ENCODE measurements at places on chromosomes 4 and X. TPM values are rescaled to one million over a fixed set of nuclear protein-coding genes. Genes with fewer than 3 reads are reported as not detected.

DNA sequence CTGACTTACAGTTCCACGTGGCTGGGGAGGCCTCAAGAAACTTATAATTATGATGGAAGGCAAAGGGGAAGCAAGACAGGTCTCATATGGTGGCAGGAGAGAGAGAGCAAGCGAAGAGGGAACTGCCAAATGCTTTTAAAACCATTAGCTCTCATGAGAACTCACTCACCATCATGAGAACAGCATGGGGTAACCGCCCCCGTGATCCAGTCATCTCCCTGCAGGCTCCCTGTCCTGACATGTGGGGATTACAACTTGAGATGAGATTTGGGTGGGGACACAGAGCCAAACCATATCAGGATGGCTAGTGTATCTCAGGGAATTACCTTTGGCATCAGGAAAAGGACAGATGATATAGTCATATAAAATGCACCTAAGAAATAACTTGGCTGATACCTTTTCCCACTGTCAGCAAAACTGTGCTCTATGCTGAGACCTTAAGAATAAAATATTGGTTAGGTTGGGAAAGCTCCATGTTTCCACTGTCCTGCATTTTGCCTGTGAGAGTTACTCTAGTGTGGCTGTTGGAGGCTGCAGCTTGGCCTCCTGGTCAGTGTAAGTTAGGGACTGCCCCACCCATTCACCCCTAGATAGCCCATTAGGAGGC is 110.3 kb downstream of the UCHL1 start:
- no peak overlapping the region for H3K4me3 ChIP-seq
- H3K36me3 ChIP-seq: no peaks in the 10 kb centered on the region
- DNase-seq: no peak
- peaks cover 14% of the 10 kb centered on the region for H3K4me1 ChIP-seq
- no peak overlapping the region for H3K27ac ChIP-seq

DNA sequence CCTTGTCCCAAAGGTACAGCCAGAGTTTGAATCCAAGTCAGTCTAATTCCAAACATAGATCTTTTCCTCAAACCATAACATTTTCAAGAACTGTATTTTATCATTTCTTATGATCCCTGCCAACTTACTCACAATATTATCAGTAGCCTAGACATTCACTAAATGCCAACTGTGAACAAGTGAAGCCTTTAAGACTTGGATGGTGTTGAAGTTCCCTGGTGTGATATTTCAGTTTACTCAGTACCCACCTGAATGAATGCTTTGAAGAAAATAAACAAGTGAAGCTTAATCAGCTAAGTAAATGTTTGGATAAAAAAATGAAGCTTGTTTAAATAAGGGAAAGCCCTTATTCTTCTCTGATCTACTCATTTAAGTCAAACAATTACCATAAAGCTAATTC is 1028.3 kb downstream of the DMD start:
- DNase-seq: no peak
- no peaks in the 10 kb centered on the region for H3K36me3 ChIP-seq
- no peaks in the 10 kb centered on the region for H3K27me3 ChIP-seq
- no peak overlapping the region for H3K27ac ChIP-seq
- no peak overlapping the region for H3K4me3 ChIP-seq
- no peaks in the 10 kb centered on the region for H3K4me1 ChIP-seq

GRCh38 chr4:8744083-8744805 is 127.4 kb downstream of the HMX1 start:
- H3K27ac ChIP-seq: no peak overlapping the region
- no peak overlapping the region for H3K4me3 ChIP-seq
- peaks cover 40% of the 10 kb centered on the region for H3K4me1 ChIP-seq
- H3K27me3 ChIP-seq: no peaks in the 10 kb centered on the region
- DNase-seq: no peak

DNA sequence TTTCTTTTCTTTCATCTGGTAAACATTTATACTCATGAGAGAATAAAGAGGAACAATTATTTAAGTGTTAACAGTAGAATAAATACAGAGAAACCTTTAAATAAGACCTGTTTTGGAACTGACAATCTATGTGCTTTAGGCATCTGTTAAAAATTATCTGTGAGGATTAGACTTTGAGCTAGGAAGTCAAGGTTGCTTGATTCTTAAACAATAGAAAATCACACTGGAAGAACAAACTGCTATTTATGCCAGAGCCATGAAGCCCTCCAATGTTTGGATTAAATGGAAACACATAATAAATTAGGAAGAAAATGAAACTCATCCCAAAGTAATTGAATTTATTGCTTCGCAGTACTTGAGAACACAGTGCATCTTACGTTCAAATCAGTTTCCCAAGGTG is 207.2 kb upstream of the NPY2R start:
- H3K27ac ChIP-seq: no peak overlapping the region
- no peaks in the 10 kb centered on the region for H3K27me3 ChIP-seq
- DNase-seq: no peak
- no peaks in the 10 kb centered on the region for H3K36me3 ChIP-seq

- H3K27me3 ChIP-seq: no peaks in the 10 kb centered on the region
- H3K27ac ChIP-seq: no peak overlapping the region
- H3K36me3 ChIP-seq: no peaks in the 10 kb centered on the region
- no peak overlapping the region for H3K4me3 ChIP-seq
These were observed 43.1 kb upstream of the FREM3 start for GRCh38 chr4:143743591-143743990.

GRCh38 chrX:31449081-31449480 is 377.2 kb upstream of the FTHL17 start:
- no peaks in the 10 kb centered on the region for H3K27me3 ChIP-seq
- H3K4me1 ChIP-seq: no peaks in the 10 kb centered on the region
- no peak overlapping the region for H3K4me3 ChIP-seq
- DNase-seq: peak; percentile 29
- no peaks in the 10 kb centered on the region for H3K36me3 ChIP-seq

DNA sequence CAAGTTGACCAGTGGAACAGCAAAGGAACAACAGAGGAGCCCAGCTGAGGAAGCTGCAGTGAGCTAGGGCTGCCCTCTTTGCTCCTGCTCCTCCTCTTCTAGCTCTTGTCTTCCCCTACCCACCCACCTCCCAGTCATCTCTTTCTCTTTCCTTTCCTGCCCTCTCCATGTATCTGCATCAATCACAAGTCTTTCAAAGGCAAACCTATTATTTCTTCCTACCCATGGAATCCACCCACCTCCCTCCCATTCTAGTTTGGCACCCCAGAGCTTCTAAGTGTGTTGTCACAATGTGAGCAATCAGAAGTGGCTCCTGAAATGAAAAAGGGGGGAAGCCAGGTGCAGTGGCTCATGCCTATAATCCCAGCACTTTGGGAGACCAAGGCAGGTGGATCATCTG is 69.3 kb downstream of the TSC22D3 start:
- peaks cover 6% of the 10 kb centered on the region for H3K27me3 ChIP-seq
- H3K4me3 ChIP-seq: no peak overlapping the region
- H3K36me3 ChIP-seq: no peaks in the 10 kb centered on the region
- H3K4me1 ChIP-seq: peaks cover 6% of the 10 kb centered on the region
- H3K27ac ChIP-seq: no peak overlapping the region

Gene TMPRSS11B
- polyA plus RNA-seq: 0.06 TPM

DNA sequence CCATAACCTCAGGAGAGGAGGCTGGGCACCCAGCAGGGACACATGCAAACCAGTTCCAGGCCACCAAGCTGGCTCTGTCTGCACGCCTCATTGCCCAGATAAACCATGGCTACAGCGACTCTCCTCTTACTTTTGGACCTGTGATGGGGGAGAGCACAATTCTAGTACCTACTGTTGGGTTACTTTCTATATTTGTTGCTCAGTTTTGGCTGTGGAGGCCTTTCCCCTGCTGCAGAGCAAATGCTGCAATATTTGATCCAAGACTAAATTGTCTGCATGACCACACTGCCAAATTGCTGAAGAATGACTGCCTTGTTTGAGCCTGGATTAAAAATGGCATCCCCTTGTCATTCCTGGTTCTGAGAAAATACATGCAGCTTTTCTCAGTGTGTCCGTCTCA is 253.5 kb downstream of the ARHGAP10 start:
- no peaks in the 10 kb centered on the region for H3K27me3 ChIP-seq
- H3K36me3 ChIP-seq: no peaks in the 10 kb centered on the region
- no peak for DNase-seq
- no peak overlapping the region for H3K27ac ChIP-seq
- no peak overlapping the region for H3K4me3 ChIP-seq
- peaks cover 16% of the 10 kb centered on the region for H3K4me1 ChIP-seq

Gene MMRN1
- 3.7 TPM for polyA plus RNA-seq

DNA sequence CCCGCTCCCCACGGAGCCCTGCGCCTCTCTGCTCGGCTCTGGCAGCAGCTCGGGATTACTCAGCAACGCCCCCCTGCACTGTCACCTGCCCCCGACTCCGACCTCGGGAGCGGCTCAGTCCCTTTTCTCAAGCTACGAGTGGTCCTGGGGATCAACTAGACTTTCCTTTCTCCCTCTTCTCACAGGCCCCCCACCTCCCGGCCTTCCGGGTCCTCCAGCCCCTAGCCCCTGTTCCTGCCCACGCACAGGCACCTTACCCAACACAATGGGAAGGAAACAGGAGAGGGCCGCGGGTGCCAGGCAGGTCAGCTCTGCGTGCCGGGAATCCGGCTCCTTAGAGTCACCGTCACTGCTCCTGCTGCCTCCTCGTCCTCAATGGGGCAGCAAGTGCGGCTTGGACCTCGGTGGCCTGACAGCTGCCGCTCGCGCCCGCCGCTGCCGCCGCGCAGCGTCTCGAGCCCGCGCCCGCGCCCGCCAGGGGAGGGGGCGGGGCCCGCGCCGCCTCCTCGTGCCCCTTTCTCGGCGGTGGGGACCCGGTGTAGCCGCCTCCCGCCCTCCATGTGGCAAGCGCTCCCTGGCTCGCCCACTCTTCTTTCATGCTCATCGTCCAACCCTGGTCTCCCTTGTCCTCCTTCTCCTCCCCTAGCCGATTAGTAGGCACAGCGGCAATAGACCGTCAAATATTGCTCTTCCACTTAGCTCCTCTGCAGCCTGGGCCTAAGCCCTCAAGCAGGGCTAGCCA is at the start of gene RAB9B:
Gene RAB9B (minus strand): TSS at position 455 of the 742 bp plus-strand sequence. CDS start 6,473 bp downstream, outside the sequence.
- H3K27ac ChIP-seq: peak within 1 kb of the TSS; percentile 76
- peak within 1 kb of the TSS; percentile 76 for H3K4me3 ChIP-seq
- H3K4me1 ChIP-seq: no peaks in the 10 kb centered on the region
- peaks cover 25% of the 10 kb centered on the region for H3K27me3 ChIP-seq
- no peaks in the 10 kb centered on the region for H3K36me3 ChIP-seq

Gene FAM13A
- polyA plus RNA-seq: 31.0 TPM

Gene NEXMIF
- 14.9 TPM for polyA plus RNA-seq

DNA sequence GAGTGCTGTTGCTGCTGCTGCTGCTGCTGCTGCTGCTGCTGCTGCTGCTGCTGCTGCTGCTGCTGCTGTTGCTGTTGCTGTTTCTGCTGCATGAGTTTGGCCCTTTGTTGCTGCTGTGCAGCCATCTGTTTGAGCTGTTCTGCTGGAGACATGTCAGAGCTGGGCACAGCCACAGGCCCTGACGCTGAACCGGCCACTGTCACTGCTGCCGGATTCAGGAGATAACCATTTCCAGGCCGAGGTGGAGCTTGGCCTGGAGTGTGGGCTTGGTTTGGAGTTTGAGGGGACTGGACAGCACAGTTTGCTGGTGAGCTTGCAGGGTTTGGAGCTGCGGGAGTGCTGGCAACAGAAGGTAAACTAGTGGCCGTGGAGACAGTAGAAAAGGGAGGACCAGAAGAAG is 224.3 kb downstream of the MGST2 start:
- no peaks in the 10 kb centered on the region for H3K36me3 ChIP-seq
- peaks cover 9% of the 10 kb centered on the region for H3K4me1 ChIP-seq
- DNase-seq: no peak
- H3K27me3 ChIP-seq: no peaks in the 10 kb centered on the region
- H3K4me3 ChIP-seq: no peak overlapping the region
- no peak overlapping the region for H3K27ac ChIP-seq

- H3K36me3 ChIP-seq: no peaks in the 10 kb centered on the region
- no peaks in the 10 kb centered on the region for H3K4me1 ChIP-seq
- peak; percentile 97 for DNase-seq
- H3K4me3 ChIP-seq: peak within 1 kb of the TSS; percentile 52
- peaks cover 3% of the 10 kb centered on the region for H3K27me3 ChIP-seq
- peak within 1 kb of the TSS; percentile 64 for H3K27ac ChIP-seq
These were observed at the start of gene BEX1 for GRCh38 chrX:103063918-103064434. TSS of gene BEX1 (minus strand) at chrX:103064171. CDS start at chrX:103063274, 897 bp downstream.

GRCh38 chr4:6524436-6524835 is 50.6 kb upstream of the MAN2B2 start:
- no peak for DNase-seq
- H3K36me3 ChIP-seq: no peaks in the 10 kb centered on the region
- no peak overlapping the region for H3K4me3 ChIP-seq
- no peaks in the 10 kb centered on the region for H3K27me3 ChIP-seq
- H3K27ac ChIP-seq: no peak overlapping the region

Gene CFP
- polyA plus RNA-seq: 6.2 TPM

DNA sequence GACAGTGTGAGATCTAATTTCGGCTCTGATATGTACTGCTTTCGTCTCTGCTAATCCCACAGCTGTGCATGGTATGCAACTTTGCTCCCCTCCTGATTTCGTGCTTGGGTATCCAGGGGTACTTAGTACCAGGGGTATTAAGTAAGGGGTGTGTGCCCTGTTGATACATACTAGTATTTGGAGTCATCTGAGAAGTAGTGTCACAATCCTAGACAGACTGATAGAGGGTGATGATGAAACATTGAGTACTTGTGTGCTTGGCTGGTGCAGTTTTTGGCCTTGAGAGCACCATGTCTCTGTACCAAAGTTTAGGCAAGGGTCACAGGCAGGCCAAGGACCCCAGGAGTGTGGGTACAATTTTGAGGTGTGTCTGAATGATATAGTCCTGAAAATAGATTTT is 10.9 kb downstream of the GPAT3 start:
- DNase-seq: no peak
- no peaks in the 10 kb centered on the region for H3K36me3 ChIP-seq
- H3K4me1 ChIP-seq: no peaks in the 10 kb centered on the region
- H3K27ac ChIP-seq: no peak overlapping the region

- H3K4me1 ChIP-seq: peaks cover 3% of the 10 kb centered on the region
- H3K36me3 ChIP-seq: no peaks in the 10 kb centered on the region
- H3K4me3 ChIP-seq: no peak overlapping the region
- H3K27me3 ChIP-seq: peaks cover 5% of the 10 kb centered on the region
- peak overlapping the region; percentile 62 for H3K27ac ChIP-seq
These were observed 25.4 kb downstream of the TMSB4X start for GRCh38 chrX:13000301-13000811.

DNA sequence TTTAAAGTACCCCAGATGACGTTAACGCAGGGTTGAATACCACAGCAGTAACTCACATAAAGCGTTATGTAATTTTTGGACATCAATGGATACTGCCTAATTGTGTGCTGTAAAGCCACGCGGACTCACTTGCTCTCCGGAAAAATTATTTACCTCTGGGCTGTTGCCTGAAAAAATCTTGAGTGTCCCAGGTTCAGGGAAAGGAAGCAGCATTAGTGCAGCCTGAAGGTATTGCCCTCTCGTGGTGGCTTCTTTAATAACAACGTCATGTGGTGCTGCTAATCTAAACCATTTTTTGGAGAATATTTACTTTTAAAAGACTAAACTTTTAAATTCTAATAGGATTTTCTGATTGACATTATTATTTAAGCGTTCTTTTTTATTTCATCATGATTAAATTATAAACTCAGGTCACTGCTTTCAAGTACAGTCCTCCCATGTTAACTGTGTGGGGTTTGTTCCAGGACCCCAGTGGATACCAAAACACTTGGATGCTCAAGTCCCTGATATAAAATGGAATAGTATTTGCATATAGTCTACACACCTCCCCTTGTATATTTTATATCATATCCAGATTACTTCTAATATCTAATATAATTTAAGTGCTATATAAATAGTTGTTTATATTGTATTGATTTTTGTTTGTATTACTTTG is 384.8 kb downstream of the FAM133A start:
- DNase-seq: peak; percentile 61
- no peaks in the 10 kb centered on the region for H3K4me1 ChIP-seq
- peaks cover 3% of the 10 kb centered on the region for H3K27me3 ChIP-seq
- H3K4me3 ChIP-seq: no peak overlapping the region
- no peaks in the 10 kb centered on the region for H3K36me3 ChIP-seq
- H3K27ac ChIP-seq: no peak overlapping the region

- no peak for DNase-seq
- H3K27ac ChIP-seq: no peak overlapping the region
- H3K27me3 ChIP-seq: peaks cover 7% of the 10 kb centered on the region
- H3K36me3 ChIP-seq: no peaks in the 10 kb centered on the region
These were observed 161.7 kb downstream of the DCHS2 start for GRCh38 chr4:154329939-154330338.

Gene EVC
- polyA plus RNA-seq: 9.9 TPM
